Lower lobe of right lung (tissue), 2 donors: ENCODE measurements at places on chromosomes 12 and 14. TPM values are rescaled to one million over a fixed set of nuclear protein-coding genes. Genes with fewer than 3 reads are reported as not detected.
A peak's percentile ranks its signal among the peaks of the same experiment; 100 is the strongest.

DNA sequence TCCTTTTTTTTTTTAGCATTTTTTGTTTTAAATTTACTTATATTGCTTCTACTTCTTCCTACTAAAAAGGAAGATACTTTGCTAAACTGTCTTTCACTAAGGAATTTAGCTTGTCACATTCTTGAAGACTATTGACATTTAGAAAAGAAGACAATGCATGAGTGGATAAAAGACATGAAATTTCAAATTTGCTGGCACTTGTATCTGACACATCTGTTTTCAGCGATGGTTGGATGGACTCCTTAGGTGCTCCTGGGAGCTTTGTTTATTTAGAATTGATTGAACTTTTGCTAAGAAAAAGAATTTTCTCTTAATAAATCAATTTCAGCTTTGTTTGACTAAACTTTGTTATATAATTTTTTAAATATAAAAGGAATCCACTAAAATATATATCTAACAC is 3.3 kb upstream of the KERA start:
- H3K4me3 ChIP-seq, result no peak overlapping the region
- no peaks in the 10 kb centered on the region for H3K36me3 ChIP-seq
- no peaks in the 10 kb centered on the region for H3K4me1 ChIP-seq
- H3K27ac ChIP-seq, result no peak overlapping the region
- no peaks in the 10 kb centered on the region for H3K27me3 ChIP-seq
- no peak for DNase-seq

- no peak for DNase-seq
- H3K27ac ChIP-seq, result peak overlapping the region; percentile 87
- no peaks in the 10 kb centered on the region for H3K27me3 ChIP-seq
- H3K4me3 ChIP-seq, result peak overlapping the region; percentile 87
- peaks cover 18% of the 10 kb centered on the region for H3K36me3 ChIP-seq
- H3K4me1 ChIP-seq, result peaks cover 43% of the 10 kb centered on the region
Observed at GRCh38 chr12:110047297-110047940, 903 bp downstream of the C12orf76 start.

- H3K27ac ChIP-seq, result no peak overlapping the region
- no peaks in the 10 kb centered on the region for H3K27me3 ChIP-seq
- no peak for DNase-seq
- no peak overlapping the region for H3K4me3 ChIP-seq
- H3K36me3 ChIP-seq, result no peaks in the 10 kb centered on the region
Observed at GRCh38 chr12:110862329-110862728, 15.5 kb downstream of the CCDC63 start.

DNA sequence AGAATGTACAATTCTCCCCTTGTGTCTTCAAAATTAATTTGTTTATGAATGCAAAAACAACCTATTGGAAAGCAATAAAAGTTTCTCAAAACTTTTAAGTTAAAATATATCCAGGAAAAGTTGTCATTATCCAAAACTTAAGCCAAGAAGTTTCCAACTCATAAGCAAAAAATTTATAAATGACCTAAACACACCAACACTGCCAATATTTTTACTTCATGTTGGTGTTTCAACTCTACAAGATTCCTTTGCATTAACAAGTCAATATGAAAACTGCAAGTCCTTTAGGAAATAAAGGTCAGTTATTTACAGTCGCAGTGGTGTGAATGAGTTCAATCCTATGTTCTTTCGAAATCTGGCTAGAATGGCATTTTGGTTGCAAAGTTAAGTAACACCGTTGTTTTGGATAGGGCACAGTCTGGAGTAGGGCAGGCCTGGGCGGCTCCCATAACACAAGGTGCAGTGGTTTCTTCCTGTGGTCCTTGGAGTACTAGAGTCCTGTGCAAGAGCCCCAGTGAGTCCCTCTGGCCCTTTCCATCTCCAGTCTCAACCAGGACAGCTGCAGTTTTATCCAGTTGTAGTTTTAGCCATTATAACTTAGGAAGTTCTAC is 151.4 kb downstream of the MED13L start:
- no peak overlapping the region for H3K27ac ChIP-seq
- DNase-seq, result peak; percentile 49
- H3K27me3 ChIP-seq, result no peaks in the 10 kb centered on the region
- peaks cover 69% of the 10 kb centered on the region for H3K4me1 ChIP-seq
- no peak overlapping the region for H3K4me3 ChIP-seq

- H3K4me1 ChIP-seq, result peaks cover 19% of the 10 kb centered on the region
- H3K36me3 ChIP-seq, result no peaks in the 10 kb centered on the region
- H3K27ac ChIP-seq, result no peak overlapping the region
- peaks cover 9% of the 10 kb centered on the region for H3K27me3 ChIP-seq
- no peak overlapping the region for H3K4me3 ChIP-seq
Observed at GRCh38 chr12:542395-543113, 82.8 kb downstream of the B4GALNT3 start.

DNA sequence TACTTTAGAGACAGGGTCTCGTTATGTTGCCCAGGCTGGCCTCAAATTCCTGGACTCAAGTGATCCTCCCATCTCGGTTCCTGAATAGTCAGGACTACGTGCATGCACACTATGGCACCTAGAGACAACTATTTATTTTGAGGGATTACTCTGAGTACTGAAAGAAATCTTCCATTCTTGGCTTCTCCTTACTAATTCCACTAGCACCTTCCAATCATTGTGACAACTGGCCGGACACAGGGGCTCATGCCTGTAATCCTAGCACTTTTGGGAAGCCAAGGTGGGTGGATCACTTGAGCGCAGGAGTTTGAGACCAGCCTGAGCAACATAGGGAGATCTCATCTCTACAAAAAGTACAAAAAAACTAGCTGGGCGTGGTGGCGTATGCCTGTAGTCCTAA is 42.1 kb upstream of the MTERF2 start:
- H3K36me3 ChIP-seq, result no peaks in the 10 kb centered on the region
- peaks cover 20% of the 10 kb centered on the region for H3K4me1 ChIP-seq
- no peak overlapping the region for H3K4me3 ChIP-seq
- H3K27ac ChIP-seq, result no peak overlapping the region

- no peak for DNase-seq
- H3K4me1 ChIP-seq, result no peaks in the 10 kb centered on the region
- H3K27me3 ChIP-seq, result no peaks in the 10 kb centered on the region
- no peak overlapping the region for H3K4me3 ChIP-seq
Observed at GRCh38 chr14:82537831-82538230, 1004.2 kb upstream of the SEL1L start.

- no peaks in the 10 kb centered on the region for H3K4me1 ChIP-seq
- H3K27ac ChIP-seq, result no peak overlapping the region
- no peaks in the 10 kb centered on the region for H3K36me3 ChIP-seq
- DNase-seq, result no peak
- H3K4me3 ChIP-seq, result no peak overlapping the region
- peaks cover 11% of the 10 kb centered on the region for H3K27me3 ChIP-seq
Observed at GRCh38 chr14:94542811-94543440, 18.3 kb upstream of the SERPINA4 start.

DNA sequence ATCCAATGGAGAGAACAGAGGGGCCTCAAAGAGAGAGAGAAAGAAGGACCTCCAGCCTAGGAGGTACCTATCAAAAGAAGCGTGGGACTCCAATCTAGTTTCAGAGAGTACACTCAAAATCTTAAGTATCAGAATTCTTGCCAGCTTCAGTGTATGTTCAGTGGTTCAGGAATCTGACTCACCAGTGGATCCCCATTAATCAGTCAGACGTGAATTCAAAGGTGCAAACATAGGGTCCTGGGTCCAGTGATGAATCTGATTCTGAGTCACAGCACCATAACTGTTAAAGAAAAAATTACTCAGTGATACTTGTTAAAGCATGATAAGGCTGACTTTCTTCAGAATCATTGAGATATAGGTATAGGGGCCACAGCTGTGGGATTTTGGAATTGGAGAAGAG is 33.2 kb downstream of the ETNK1 start:
- H3K27ac ChIP-seq, result no peak overlapping the region
- DNase-seq, result no peak
- no peaks in the 10 kb centered on the region for H3K4me1 ChIP-seq
- no peaks in the 10 kb centered on the region for H3K27me3 ChIP-seq

DNA sequence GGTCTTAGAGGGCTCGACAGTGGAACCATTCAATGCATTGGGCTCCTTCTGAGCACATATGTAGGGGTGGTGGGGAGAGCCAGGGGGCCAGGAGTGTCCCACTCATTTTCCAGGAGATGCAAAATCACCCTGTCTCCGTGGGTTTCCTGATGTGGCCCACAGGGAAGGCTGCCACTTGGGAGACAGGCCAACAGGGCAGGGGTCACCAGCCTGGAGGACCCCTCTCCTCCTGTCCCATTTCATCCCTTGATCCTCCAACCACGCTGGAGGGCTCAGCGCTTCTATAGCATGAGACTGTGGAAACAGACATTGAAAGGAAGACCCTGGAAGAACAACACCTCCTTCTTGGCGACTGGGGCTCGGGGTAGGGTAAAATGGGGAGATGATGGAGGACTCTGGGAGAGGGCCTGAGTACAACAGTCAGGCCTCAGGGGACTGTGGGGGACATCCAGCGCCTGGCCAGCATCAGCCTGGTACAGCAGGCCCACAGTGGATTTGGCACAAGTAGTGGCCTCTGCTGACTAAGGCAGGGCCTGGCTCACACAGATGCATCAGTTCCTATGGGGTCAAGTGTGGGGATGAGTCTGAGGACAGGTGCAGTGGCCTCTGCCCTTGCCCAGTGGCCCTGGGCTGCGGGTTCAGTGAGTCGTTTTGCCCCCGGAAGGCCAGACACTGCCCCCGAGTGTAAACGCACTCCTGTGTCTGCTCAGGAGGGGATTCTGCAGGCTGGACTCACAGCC is 68.0 kb downstream of the PRIMA1 start:
- no peaks in the 10 kb centered on the region for H3K36me3 ChIP-seq
- H3K4me3 ChIP-seq, result no peak overlapping the region
- H3K27me3 ChIP-seq, result peaks cover 10% of the 10 kb centered on the region
- no peak for DNase-seq

DNA sequence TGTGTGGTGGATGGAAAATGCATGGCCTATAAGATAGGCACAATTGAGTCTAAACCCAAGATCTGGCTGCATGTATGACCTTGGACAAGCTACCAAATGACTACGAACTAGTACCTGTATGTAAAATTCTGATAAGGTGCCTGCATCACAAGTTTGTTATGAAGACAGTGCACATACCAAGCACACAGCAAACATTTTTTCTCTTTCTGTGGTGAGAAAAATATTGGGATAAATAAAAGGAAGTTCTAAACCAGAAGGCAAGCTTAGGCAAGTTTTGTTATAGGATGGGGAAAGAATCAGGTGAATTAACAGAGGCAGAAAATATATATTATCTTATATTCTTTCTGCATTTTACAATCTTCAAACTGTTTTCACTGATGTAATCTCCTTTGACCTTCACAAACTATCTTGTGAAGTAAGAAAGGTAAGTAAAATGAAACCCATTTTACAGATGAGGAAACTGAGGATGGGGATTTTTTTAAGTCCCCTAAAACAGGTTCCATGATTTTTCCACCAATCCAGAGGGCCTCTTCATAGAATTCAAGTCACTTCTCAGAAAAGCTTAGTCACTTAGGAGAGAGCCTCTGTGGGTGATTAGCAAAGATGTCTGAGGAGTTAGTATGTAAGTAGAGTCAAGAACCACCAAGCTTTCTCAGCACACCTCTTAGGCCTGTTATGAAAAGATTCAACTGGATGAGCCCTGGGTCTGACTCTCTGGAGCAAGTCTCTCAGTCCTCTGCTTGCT is 132.0 kb upstream of the RAP1B start:
- no peak for DNase-seq
- H3K27ac ChIP-seq, result no peak overlapping the region
- no peaks in the 10 kb centered on the region for H3K27me3 ChIP-seq
- no peaks in the 10 kb centered on the region for H3K4me1 ChIP-seq

DNA sequence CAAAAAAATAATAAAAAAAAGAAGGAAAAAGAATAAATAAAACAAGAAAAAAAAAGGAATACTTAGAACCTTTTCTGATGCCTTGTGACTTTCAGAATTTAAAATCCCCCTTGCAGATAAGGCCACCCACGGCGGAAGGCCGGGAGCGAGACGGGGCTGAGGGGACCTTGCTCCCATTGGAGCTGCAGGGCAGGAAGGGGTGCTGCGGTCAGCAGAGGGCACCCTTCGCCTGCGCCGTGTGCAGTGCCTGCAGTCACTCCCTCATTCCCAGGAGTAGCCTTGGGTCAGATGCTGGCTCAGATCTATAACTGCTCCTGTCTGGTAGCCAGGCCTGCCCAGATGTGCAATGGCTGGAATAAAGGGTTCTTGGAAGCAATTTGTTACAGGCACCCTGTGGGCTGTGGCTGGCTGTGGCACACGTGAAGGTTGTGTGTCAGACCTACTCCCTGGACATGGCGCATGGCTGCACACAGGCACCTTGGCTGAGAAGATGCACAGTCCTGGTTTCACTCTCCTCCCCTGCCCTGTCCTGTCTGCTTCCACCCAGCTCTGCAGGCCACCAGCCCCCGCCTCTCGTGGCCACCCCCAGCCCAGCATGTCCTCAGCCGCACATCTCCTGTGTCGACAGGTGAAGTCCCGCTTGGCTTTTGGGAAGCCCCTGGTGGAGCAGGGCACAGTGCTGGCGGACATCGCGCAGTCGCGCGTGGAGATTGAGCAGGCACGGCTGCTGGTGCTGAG is 13.4 kb upstream of the ALDH2 start:
- H3K4me3 ChIP-seq, result no peak overlapping the region
- peak; percentile 75 for DNase-seq
- H3K36me3 ChIP-seq, result peaks cover 48% of the 10 kb centered on the region
- H3K27me3 ChIP-seq, result no peaks in the 10 kb centered on the region
- H3K4me1 ChIP-seq, result peaks cover 24% of the 10 kb centered on the region

WASHC4 gene
- total RNA-seq, result 68.9 TPM

SLC24A4 gene
- total RNA-seq, result 3.5 TPM

COQ6 gene
- 17.0 TPM for total RNA-seq
